NB4 (cell line): ENCODE measurements at places on chromosomes 11 and 22.

DNA sequence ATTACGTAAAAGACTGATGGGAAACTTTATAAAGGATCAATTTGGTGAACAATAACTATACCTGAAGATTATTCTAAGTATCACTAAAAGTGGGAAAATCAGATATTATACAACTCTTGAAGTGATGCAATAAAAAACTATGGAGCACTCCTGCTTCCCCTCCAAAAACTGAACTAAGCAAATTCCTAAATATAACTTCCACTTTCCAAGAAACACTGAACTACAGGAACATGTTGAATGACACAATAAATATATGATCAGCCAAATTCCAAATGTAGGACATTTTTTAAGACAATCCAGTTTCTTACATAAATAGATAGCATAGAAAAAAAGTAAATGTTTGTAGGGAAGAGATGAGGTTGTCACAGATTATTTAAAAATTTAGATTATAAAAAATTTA is 102.1 kb upstream of the APOA1 start:
- DNase-seq: no peak

DNA sequence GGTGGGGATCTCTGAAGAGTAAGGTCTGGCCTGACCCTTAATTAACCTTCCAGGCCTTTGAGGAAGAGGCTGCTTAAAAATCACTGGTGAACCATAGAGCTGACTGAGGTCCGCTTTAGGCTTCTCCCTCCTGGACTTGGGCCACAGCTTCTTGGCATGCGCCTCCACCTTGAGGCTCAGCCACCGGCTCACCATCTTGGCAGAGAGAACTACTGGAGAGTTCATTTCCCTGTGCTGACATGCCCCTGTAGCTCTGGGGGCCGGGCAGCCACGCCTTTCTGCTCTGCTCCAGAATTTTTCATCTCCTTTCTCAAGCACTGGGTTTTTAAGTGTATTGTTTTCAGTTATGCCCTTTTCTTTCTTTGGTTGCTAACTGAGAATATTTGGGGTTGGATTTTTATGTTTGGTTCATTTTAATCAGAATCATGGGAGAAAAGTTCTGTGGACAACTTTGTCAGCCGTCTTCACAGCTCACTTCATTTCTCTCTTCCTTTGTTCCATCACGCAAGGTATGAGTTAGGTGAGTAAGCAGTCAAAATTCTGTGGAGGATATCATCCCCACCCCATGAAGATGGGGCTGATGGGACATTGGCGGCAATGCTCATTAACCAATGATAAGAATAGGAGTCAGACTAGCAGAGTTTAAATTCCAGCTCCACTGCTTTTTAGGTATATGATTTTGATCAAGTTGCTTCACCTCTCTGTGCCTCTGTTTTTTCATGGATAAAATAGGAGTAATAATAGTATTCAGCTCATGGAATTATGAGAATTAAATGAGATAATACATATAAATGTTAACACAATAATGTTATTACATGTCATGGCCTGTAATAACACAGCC is 103.9 kb downstream of the DBX1 start:
- no peak for DNase-seq

DNA sequence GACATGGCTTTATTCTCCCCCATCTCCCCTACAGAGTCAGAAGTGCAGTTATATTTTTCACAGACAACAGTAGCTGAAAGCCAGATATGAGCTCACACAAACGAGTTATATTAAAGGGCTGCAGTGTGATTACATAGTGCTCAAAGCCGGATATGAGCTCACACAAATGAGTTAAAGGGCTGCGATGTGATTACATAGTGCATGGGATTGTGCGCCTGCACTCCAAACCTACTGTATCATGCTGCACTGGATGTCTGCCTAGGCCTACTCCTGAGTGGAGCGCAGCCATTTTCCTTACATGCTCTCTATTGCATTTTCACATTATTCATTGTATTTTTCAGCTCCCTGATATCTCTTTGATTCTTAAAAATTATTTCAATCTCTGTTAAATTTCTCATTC is 414.6 kb upstream of the LARGE1 start:
- peak; percentile 23 for DNase-seq

DNA sequence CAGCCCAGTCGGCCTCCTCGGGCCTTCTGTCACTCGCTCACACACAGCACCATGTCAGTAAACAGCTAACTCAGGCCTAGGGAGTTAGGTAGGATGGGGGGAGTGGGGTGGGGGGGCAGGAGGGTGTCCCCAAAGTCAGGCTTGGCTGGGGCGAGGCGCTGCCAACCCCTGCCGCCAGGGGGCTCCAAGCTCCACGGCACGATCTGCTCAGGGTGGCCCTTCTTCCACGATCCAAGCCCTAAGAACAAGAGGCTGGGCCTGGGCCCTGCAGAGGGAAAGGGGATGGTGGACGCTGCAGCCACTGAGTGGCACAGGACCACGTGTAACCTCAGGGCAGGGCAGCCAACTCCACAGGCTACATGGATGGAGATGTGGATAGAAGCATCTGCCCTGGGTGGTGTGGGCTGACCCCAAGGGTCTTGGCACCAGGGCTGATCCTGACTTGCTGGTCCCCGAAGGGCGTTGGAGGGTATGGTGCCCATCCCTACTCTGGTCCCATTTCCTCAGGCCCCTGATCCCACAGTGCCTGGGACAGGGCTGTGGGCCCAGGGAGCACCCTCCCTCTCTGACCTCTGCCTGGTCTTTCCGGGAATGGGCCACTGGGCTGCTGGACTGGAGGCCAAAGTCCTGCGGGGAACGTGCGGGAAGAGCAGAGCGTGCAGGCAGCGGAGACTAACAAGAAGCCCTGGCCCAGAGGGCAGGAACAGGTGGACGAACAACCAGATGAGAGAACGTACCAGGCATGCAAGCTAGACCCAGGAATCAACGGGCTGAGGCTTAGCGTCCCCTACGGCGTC is 29.1 kb upstream of the TXNRD2 start:
- DNase-seq: peak; percentile 76

GRCh38 chr22:42686756-42687491 is 33.7 kb downstream of the A4GALT start:
- no peak for DNase-seq

DNA sequence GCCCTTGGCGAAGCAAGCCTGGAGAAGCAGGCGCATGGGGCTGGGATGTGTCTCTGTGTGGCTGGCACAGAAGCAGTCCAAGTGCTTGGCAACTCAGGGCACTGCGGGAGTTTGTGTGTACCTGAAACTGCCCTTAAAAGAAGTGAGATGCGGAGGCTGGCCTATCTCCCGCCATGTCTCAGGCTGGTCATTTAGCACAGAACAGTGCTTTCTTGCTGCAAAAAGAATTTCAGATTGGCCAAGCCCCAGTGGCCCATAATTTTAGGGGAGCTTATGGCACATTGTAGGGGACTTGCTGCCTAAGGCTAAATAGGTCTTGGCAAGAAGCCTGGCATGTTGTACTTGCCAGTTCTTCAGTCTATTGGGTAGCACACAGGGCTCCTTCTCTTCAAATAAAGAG is 16.4 kb downstream of the EHF start:
- no peak for DNase-seq
